Right ventricle myocardium inferior (tissue), 1 donor: ENCODE measurements at places on chromosomes 1 and 21. TPM values are rescaled to one million over a fixed set of nuclear protein-coding genes. Genes with fewer than 3 reads are reported as not detected.

- DNase-seq, result no peak
Observed at GRCh38 chr1:228968891-228969606, 233.8 kb downstream of the RHOU start.

DNA sequence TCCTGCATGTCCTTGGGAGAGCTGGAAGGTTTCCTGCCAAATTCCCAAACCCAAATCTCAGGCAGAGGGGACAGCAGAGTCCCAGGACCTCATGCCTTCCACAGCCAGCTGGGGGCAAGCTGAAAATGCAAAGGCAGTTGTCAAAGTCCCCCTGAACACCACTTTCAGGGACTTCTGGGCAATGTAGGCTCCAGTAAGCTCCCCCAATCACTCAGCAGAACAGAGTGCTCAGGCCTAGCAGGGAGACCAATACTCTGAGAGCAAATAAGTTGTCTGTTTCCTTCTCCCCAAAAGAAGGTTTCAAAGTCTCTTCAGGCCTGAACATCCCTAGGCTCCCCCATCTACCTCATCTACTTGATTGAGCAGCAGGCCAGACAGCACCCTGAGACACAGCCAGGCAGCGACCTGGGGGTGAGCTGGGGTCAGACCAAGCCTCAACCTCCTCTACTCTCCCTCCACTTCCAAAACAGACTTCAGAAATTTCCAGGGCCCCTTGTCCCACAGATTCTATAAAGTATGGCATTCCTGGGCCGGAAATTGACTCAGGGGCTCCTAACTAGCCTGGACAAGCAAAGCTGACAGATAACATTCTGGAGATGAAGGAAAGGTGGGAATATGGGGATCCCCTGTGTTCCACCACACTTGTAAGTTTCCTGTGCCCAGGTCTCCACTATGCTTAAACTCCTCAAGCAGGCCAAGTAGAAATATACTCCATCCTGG lies 1.9 kb downstream of the SLC9A1 start:
- no peak for DNase-seq

GRCh38 chr1:188425687-188426086 lies 1596.9 kb downstream of the PLA2G4A start:
- no peak for DNase-seq

- DNase-seq, result no peak
Observed at GRCh38 chr21:44802396-44803153, 955 bp upstream of the UBE2G2 start.

The RCAN1 gene
- 36.5 TPM for total RNA-seq
